Stimulated activated naive CD8-positive, alpha-beta T cell treated with anti-CD3 and anti-CD28 coated beads, Interleukin-15, Interleukin-2, amounts not matched to agents 100 U/mL and 50 U/mL, for 24 hours (primary cell): ENCODE measurements at places on chromosomes 6 and 20.
A peak's percentile ranks its signal among the peaks of the same experiment; 100 is the strongest.

DNA sequence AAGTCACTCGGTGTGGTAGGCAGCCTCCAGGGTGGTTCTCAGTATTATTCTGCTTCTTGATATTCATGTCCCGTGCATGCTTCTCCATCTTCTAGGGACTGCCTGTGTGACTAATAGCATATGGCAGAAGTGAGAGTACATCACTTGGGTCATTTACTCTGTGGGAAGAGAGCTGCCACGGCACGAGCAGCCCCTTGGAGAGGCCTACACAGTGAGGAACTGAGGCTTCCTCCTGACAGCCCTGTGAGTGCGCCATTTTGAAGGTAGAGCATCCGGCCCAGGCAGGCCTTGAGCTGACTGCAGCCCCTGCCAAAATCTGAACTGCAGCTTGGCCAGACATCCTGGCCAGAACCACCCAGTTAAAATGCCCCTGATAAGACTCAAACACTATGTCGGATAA lies 17.3 kb upstream of the MCUR1 start:
- no peak for DNase-seq

DNA sequence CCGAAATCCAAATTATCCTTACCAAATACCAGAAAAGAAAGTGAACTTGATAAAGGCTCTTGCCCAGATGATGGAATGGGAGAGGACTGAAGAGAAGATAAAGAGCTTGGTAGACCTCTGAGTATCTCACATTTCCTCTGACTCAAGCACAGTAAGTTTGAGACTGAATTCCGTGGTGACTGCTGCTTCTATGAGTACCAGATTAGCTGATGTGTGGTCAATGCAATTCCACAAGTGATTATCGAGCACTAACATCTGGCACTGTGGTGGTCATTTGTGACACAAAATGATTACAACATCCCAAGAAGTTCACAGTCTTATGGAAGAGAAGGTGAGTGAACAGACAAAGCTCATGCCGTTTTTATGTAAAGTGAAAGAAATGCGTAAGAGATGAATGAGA lies 2.6 kb upstream of the RPS6KA2 start:
- no peak for DNase-seq

DNA sequence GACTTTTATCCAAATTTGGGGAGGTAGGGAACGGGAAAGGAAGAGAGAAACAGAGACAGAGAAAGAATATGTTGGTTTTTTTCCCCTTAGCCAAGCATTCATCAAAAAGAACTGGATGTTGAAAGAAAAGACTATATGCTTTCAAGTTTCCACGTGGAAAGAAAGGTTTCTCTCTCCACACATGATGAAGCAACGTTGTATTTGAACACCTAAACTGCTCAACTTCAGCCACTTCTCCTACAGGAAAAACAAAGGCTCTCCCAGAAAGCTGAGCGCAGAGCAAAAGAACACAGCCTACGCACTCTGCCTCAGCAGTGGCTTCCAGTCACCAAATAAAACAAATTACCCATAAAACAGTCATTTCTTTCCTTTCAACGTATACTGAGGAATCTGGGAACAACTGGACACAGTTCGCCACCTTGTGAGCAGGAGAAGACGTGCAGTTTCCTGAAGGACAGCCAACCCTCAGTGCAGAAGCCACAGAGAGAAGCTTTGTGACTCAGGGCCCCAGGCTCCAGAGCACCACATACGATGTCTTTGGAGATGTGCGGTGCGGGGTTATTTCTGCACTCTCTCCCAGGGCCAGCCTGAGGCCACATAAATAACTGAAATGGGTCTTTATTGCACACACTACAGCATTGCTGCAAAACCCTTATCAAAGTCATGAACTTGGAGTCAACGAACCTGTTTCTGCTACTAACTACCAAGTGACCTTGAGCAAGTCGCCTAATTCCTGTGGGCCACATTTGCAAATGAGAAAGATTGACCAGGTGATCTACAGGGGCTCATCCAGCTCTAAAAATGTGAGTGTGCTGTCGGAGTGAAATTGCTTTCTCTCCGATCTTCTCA lies 10.1 kb downstream of the IL17F start:
- peak; percentile 41 for DNase-seq

DNA sequence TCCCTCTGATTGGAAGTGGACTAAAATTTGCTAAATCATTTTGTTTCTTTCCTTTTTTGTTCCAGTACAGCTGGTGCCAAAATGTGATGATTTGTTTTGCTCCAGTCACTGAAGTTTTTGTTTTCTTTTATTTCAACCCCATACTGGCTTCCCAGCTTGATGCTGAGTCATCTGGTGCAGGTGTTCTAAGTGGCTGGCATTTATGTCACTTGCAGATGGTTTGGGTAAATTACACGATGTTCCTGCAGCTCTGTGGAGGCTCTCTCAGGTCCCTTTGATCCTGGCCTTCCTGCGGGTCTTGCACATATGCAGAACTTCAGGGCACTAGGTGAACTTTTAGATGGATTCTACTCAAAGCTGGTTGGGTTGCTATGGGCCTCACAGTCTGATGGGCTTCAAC lies 577.7 kb downstream of the HAO1 start:
- no peak for DNase-seq

- DNase-seq = no peak
Observed at GRCh38 chr6:36139991-36140710, 9.8 kb downstream of the MAPK13 start.

DNA sequence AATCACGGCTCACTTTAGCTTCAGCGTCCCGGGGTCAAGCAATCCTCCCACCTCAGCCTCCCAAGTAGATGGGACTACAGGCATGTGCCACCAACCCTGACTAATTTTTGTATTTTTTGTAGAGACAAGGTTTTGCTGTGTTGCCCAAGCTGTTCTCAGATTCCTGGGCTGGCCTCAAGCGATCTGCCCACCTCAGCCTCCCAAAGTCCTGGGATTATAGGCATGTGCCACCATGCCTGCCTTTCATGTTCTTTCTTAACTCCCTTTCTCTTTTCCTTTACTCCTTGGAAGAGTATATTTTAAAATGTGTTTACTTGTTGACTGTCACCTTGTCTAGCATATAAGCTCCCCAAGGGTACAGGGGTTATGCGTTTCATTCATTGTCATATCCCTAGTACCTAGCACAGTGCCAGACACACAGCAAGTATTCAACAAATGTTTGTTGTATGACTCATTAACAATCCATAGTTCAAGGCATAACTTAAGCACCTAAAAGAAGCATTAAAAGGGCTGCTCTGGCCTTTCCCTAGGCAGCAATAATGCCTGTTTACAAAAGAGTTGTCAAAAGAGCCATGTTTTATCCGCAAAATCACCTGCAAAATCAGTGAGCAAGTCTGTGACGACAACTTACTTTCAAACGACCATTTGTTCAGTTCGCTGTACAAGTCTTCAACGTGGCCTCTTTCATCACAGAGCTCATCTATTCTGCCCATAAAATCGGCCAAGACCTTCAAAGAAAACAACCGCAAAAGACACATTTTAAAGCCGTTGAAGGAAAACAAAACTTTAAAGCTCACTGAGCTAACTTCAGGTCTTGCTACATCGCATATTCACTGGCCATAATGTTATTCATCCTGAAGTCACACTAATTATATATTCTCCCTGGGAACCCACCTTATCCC lies 4.6 kb downstream of the CYP24A1 start:
- DNase-seq = no peak

- no peak for DNase-seq
Observed at GRCh38 chr20:38198238-38198861, 33.3 kb upstream of the TGM2 start.

DNA sequence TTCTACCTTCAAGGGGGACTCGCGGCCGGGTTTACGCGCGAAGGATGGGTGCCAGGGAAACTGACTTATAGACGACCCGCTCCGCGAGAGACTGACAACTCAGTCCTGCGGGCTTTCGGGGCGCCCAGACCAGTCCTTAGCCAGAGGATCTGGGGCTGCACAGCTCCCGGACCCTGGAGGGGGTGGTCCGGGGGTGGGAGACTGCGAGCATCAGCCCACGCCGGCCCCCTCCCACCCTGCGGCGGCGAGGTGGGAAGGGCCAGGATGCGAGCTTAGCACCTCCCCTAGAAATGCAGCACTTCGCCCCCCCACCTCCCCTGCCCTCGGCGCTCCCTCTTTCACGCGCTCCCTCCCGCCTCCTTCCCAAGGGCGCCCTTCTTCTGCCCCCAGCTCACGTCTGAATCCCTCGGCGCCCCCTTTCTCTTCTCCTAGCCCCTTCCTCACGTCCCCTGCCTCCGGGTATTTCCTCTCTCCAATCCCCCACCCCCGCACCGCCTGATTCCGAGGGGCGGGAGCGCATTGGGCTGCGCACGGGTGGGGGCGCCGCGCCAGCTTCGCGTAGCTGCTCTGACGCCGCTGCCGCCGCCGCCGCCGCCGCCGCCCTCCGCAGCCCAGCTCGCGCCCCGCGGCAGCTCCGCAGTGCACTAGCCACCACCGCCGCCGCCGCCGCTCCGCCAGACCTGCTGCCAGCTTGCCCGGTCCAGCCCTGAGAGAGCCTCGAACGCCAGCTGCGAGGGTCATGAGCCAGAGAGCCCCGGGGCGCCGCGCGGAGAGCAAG lies at the start of gene SLC32A1:
Gene SLC32A1, plus strand, starts transcription at position 639 of the 778 bp plus-strand sequence. CDS start 239 bp downstream, outside the sequence.
- peak; percentile 14 for DNase-seq

- peak; percentile 51 for DNase-seq
Observed at GRCh38 chr6:2733324-2733723, 17.4 kb downstream of the MYLK4 start.

DNA sequence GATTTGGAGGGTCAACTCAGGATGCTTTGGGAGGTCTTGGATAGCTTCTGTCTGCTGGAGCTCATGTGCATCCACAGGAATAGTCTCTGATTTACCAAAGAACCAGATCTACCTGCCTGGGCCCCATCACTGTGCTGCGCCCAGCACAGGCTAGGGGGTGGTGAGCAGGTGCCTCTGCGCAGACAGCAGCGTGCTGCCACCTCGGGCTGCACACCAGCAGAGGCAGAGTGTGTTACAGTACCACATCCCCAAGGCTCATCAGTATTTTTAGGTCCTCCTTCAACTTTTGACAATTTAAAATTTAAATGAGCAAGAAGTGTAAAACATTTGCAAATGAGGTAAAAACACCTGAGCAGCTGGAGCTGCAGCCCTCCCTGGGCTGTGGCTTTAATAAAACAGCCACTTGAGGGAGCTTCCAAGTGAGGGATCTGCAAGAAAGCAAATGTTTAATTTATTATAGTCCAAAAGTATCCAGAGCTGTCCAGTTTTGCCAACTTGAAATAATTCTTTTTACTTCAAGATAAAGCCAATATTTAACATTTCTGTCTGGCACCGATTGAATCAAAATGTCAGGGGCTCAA lies 324.9 kb downstream of the ZFAND3 start:
- DNase-seq = no peak

GRCh38 chr6:485655-486170 lies 94.2 kb downstream of the IRF4 start:
- no peak for DNase-seq

DNA sequence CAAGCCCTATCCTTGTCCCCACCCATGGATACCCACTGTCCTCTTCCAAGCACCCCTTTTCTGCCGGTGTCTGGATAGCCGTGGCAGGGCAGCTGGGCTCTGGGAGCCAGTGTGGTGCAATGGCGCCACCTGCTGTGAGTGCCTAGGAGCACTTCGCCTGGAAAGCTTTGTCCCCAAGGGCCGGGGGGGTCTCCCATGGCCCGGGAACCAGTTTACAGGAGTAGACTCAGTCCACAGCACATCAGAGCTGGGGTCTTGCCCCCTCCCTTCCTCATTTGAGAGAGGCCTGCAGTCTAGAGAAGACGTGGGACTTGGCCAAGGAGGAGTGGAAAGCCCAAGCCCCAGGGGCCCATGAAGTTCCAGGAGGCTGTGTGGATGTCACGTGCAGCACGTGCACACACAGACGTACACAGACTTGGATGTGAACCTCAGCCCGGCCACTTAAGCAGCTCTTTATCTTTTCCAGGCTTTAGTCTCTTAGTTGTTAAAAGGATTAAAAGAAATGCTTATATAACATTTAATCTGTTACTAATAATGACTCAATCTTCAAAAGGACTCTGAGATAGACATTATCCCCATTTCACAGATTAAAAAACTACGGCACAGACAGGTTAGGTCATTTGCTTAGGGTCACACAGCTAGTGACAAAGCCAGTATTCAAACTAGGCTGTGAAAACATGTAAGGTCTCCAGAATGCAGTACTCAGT lies 40.9 kb upstream of the CDH22 start:
- peak; percentile 68 for DNase-seq

- DNase-seq = no peak
Observed at GRCh38 chr6:52317841-52318581, 33.5 kb upstream of the MCM3 start.

- DNase-seq = no peak
Observed at GRCh38 chr6:64685401-64685800, 1021.6 kb downstream of the EYS start.

DNA sequence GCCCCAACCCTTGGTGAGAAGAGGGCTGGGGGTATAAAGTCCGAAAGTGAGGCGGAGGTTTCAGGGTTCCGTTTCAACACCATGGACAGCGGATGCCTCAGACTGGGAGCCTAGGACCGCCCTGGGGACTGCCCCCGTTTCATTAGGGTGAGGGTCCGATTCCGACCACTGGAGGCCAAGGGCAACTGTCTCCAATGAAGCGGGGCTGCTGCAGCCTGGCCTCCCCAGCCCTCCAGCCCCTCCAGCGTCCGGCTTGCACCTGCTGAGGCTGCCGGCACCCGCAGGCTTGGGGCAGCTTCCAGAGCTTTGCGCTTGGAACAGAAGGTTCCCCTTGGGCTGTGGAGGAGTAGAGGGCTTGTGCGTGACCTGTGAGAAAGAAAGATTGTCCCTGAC lies 39.9 kb downstream of the YTHDF1 start:
- DNase-seq = no peak

GRCh38 chr20:12241065-12241464 lies 323.4 kb downstream of the BTBD3 start:
- DNase-seq = no peak

- no peak for DNase-seq
Observed at GRCh38 chr6:67689329-67689728, 945.8 kb upstream of the ADGRB3 start.

DNA sequence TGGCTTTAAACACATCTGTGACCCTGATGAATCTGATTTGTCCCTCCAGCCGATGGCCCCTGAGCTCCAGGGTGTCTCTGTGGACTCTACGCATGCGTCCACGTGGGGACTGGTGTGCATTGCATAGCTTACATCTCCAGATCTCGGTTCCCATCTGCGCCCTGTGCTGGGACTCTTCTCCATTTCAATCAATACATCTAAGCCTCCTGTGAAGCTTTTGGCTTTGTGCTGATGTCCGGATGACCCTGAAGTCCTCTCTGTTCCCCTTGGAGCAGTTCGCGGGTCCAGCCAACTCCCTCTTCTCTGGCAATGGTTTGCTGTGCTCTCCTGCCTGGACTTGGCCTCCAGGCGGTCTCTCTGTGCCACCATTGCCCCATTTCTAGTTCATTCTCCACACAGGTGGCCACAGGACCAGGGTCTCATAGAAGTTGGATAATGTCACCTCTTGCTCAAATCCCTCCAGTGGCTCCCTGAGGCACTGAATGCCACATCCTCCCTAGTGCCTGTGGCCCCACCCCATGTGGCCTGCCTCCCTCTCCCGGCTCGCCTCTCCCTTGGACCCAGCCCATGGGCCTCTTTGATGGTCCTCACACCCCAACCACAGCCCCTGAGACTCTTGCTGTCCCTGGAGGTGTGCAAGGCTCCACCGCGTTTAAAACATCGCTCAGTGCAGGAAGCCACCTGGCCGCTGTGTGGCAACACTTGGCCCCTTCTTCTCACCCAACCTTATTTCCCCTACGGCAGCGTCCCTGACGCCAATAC lies 155.4 kb downstream of the SYCP2 start:
- DNase-seq = no peak
